ENCODE measurements at places on chromosomes 2 and 18. TPM values are rescaled to one million over a fixed set of nuclear protein-coding genes. Genes with fewer than 3 reads are reported as not detected.

The GPAT2 gene
- 0.02 TPM for total RNA-seq

The TMBIM1 gene
- 127 TPM for total RNA-seq

The CDK15 gene
- total RNA-seq, result not detected

The LPIN1 gene
- total RNA-seq, result 10.7 TPM

The HNMT gene
- total RNA-seq, result 1.1 TPM

The CFAP210 gene
- 0.31 TPM for total RNA-seq

The CPO gene
- 0.05 TPM for total RNA-seq

The IFT172 gene
- 8.7 TPM for total RNA-seq

The CYS1 gene
- 1.7 TPM for total RNA-seq

The TACR1 gene
- 0.03 TPM for total RNA-seq

The SIX3 gene
- total RNA-seq, result 4.1 TPM

The ZC3H8 gene
- total RNA-seq, result 12.1 TPM

The NR4A2 gene
- 2.0 TPM for total RNA-seq

The TMEM37 gene
- total RNA-seq, result 2.7 TPM

The BIN1 gene
- total RNA-seq, result 35.4 TPM

The TCF23 gene
- total RNA-seq, result not detected

The SAG gene
- not detected for total RNA-seq

The NEU2 gene
- not detected for total RNA-seq

The TTL gene
- total RNA-seq, result 36.2 TPM

The ATOH8 gene
- 30.1 TPM for total RNA-seq

The STARD6 gene
- not detected for total RNA-seq

The DTNA gene
- 0.35 TPM for total RNA-seq

The CD8B2 gene
- total RNA-seq, result not detected

The MC5R gene
- 0.06 TPM for total RNA-seq

The CYP1B1 gene
- 4.5 TPM for total RNA-seq

The ACADL gene
- total RNA-seq, result not detected

The SULT1C2 gene
- total RNA-seq, result 0.39 TPM

The PLCD4 gene
- 0.80 TPM for total RNA-seq

The CEP76 gene
- total RNA-seq, result 6.9 TPM

The VIT gene
- total RNA-seq, result not detected

The CCDC150 gene
- total RNA-seq, result 4.5 TPM

The ST8SIA5 gene
- total RNA-seq, result not detected

The FOSL2 gene
- total RNA-seq, result 81.2 TPM

The CCDC141 gene
- not detected for total RNA-seq

The PRKCE gene
- total RNA-seq, result 9.9 TPM

The TUBB8B gene
- total RNA-seq, result not detected

The LRP2 gene
- total RNA-seq, result 0.01 TPM

The SKA1 gene
- 11.3 TPM for total RNA-seq

The ZNF396 gene
- 0.89 TPM for total RNA-seq
